Activated CD4-positive, alpha-beta T cell treated with anti-CD3 and anti-CD28 coated beads, Interleukin-2, amount 10 ng/mL, durations not matched to agents 24 days and 14 days (primary cell): ENCODE measurements at places on chromosomes 5 and 9.
A peak's percentile ranks its signal among the peaks of the same experiment; 100 is the strongest.

- peaks cover 36% of the 10 kb centered on the region for H3K4me1 ChIP-seq
- no peak overlapping the region for H3K27ac ChIP-seq
- peak overlapping the region; percentile 98 for H3K4me3 ChIP-seq
- H3K27me3 ChIP-seq = no peaks in the 10 kb centered on the region
Observed at GRCh38 chr5:90475436-90475980, 844 bp downstream of the POLR3G start.

DNA sequence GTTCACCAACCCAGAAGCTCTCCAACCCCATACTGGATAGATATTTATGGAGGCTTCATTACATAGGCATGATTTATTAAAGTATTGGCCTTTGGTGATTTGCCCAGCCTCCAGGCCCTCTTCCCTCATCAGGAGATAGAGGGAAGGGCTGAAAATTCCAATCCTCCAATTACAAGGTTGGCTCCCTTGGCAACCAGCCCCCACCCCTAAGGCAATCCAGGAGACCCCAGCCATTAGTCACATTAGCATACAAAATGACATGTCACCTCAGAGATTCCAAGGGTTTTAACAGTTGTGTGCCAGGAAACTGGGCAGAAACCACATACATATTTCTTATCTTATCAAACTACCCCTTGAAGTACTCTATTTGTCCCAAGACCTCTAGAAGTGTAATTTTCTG is 210.0 kb downstream of the HINT1 start:
- no peak for DNase-seq
- no peaks in the 10 kb centered on the region for H3K4me1 ChIP-seq
- H3K27me3 ChIP-seq = no peaks in the 10 kb centered on the region
- H3K4me3 ChIP-seq = no peak overlapping the region
- H3K36me3 ChIP-seq = no peaks in the 10 kb centered on the region

GRCh38 chr9:34413231-34413852 is 36.6 kb upstream of the MYORG start:
- peak; percentile 87 for DNase-seq
- no peak overlapping the region for H3K4me3 ChIP-seq
- H3K4me1 ChIP-seq = no peaks in the 10 kb centered on the region

GRCh38 chr5:171484460-171484899 is 65.0 kb downstream of the FGF18 start:
- H3K4me1 ChIP-seq = peaks cover 3% of the 10 kb centered on the region
- peak; percentile 75 for DNase-seq
- no peak overlapping the region for H3K27ac ChIP-seq
- H3K27me3 ChIP-seq = peaks cover 3% of the 10 kb centered on the region
- H3K36me3 ChIP-seq = no peaks in the 10 kb centered on the region

DNA sequence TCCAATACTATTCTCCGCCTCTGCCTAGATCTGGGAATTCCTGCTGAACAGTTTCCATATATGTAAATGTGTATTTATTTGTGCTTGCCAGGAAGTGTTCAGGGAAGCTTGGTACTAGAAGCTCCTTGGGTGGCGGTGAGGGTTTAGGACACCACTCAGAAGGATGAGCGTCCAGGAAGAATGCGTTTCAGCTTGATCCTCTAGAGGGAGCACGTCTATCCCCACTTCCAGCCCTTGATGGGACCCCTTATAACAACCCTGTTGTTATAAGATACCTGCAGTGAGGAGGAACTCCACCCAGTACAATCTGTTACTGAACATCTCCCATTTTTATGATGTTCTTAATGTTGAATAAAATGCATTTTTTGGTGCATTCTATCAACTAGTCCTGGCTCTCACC is 88.9 kb downstream of the CYFIP2 start:
- H3K27me3 ChIP-seq = no peaks in the 10 kb centered on the region
- H3K36me3 ChIP-seq = peaks cover 76% of the 10 kb centered on the region
- peaks cover 38% of the 10 kb centered on the region for H3K4me1 ChIP-seq
- DNase-seq = no peak
- H3K4me3 ChIP-seq = no peak overlapping the region
- peak overlapping the region; percentile 69 for H3K27ac ChIP-seq

- H3K27ac ChIP-seq = no peak overlapping the region
- H3K4me3 ChIP-seq = no peak overlapping the region
- no peaks in the 10 kb centered on the region for H3K4me1 ChIP-seq
Observed at GRCh38 chr5:99308131-99308530, 379.3 kb upstream of the CHD1 start.

DNA sequence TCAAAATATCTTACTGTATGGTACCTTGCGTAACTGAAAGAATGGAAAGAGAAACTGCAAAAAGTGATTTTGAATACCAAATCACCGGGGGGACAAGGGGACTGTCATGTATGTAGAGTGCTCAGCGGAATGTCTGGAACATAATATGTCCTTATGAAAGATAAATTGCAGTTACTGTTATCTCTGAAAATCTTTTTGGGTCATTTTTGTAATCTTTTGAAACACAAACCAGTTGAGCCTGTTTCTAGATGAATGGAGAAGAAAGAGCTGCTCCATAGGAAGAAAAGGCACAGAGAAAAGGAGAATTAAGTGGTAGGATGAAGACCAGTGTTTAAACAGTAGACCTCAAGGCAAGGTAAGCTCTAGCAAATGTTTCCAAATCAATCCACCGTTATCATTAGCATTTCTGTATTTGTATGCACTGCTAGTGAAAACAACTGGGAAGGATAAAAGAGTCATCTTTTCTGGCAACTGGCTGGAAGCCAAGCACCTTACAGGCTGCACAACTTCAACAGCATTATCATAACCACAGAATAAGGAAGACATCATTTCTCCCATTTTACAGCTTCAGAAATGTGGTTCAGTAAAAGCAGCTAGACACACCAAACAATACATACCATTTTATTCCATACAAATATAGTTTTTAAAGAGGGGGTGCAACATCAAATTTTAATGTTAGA is 158.5 kb downstream of the TRPM3 start:
- H3K27me3 ChIP-seq = no peaks in the 10 kb centered on the region
- no peak for DNase-seq

- no peak overlapping the region for H3K4me3 ChIP-seq
- peak overlapping the region; percentile 10 for H3K27ac ChIP-seq
- H3K4me1 ChIP-seq = peaks cover 53% of the 10 kb centered on the region
- H3K27me3 ChIP-seq = peaks cover 2% of the 10 kb centered on the region
Observed at GRCh38 chr9:132003896-132004295, 75.8 kb downstream of the MED27 start.

DNA sequence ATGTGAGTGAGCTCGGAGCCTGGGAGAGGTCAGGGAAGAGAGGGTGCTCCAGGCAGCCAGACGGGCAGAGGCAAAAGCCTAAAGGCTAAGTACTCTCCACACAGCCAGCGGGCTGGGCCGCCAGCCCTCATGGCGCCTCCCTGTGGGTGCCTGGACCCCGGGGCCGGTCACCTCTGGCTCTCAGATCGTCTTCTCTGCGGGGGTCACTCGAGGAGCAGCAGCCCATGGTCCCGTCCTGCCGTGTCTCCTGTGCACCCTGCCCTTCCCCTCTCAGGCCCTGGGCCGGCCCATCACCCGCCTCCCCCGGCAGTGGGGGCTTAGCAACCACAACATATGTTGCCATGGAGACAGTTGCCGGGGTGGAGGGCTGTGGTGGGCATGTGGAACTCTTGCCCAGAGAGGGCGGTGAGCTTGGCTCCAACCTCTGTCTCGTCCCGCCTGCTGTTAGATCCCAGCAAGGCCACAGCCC is 4.2 kb downstream of the AK1 start:
- no peak overlapping the region for H3K4me3 ChIP-seq
- peaks cover 1% of the 10 kb centered on the region for H3K36me3 ChIP-seq
- H3K4me1 ChIP-seq = no peaks in the 10 kb centered on the region
- no peak for DNase-seq

DNA sequence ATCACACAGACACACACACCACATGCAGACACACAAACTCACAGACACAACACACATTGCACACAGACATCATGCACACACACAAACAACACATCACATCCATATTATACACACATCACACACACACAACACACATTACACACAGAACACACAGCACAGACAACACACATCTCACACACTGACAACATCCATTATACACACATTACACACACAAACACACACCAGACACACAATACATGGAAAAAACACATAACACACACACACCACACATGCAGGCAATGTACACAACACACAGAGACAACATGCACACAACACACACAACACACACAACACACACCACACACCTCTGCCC is 4.8 kb upstream of the CCDC187 start:
- peaks cover 2% of the 10 kb centered on the region for H3K4me1 ChIP-seq
- no peak for DNase-seq
- H3K27ac ChIP-seq = no peak overlapping the region
- no peaks in the 10 kb centered on the region for H3K36me3 ChIP-seq
- no peak overlapping the region for H3K4me3 ChIP-seq

DNA sequence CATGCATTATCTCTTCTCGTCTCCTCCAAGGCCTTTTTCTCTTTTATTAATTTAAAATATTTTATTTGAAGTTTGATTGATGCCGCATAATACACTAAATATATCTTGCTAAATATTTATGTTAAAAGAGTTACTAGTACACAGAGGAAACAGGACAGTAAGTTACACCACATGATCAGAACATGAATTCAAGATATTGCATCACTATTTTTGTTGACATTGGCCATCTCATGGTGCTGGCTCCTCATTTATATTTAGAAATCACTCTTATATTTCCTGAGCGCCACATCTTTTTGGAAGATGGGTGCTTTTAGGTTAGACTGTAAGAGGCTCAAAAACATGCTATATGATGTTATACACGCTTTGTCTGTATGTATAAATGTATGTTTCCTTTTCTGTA is 23.0 kb downstream of the SPEF2 start:
- H3K4me1 ChIP-seq = no peaks in the 10 kb centered on the region
- no peak for DNase-seq

DNA sequence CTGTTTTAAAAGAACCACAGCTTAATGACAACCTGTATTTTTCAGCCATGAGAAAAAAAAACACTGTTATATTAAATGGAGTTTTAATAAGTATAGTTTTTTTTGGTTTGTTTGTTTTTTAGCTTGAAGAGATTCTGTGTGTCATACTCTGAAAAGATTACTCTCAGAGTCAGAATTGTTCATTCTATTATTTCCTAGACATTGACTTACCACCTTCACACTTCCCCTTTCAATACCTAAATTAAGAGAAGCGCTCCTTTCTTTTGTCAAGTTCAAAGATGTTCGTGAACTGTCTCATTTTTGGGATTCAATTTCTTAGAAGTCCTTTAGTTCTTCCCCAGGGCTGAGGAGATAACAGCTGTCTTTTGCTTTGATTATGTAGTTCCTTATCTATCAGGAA is 1201.6 kb upstream of the NUDT12 start:
- H3K4me1 ChIP-seq = no peaks in the 10 kb centered on the region
- H3K36me3 ChIP-seq = no peaks in the 10 kb centered on the region
- no peak overlapping the region for H3K27ac ChIP-seq
- DNase-seq = no peak

- peak; percentile 92 for DNase-seq
- H3K4me1 ChIP-seq = peaks cover 44% of the 10 kb centered on the region
- H3K36me3 ChIP-seq = peaks cover 55% of the 10 kb centered on the region
Observed at GRCh38 chr9:136403538-136403914, 3.6 kb upstream of the SNAPC4 start.

- no peak for DNase-seq
- no peaks in the 10 kb centered on the region for H3K27me3 ChIP-seq
- no peaks in the 10 kb centered on the region for H3K36me3 ChIP-seq
- H3K4me1 ChIP-seq = peaks cover 9% of the 10 kb centered on the region
- no peak overlapping the region for H3K4me3 ChIP-seq
- no peak overlapping the region for H3K27ac ChIP-seq
Observed at GRCh38 chr9:92506184-92506857, 24.0 kb upstream of the ASPN start.

- H3K4me3 ChIP-seq = no peak overlapping the region
- no peak for DNase-seq
- no peaks in the 10 kb centered on the region for H3K27me3 ChIP-seq
- no peaks in the 10 kb centered on the region for H3K4me1 ChIP-seq
Observed at GRCh38 chr9:77771171-77771570, 123.0 kb upstream of the GNA14 start.

DNA sequence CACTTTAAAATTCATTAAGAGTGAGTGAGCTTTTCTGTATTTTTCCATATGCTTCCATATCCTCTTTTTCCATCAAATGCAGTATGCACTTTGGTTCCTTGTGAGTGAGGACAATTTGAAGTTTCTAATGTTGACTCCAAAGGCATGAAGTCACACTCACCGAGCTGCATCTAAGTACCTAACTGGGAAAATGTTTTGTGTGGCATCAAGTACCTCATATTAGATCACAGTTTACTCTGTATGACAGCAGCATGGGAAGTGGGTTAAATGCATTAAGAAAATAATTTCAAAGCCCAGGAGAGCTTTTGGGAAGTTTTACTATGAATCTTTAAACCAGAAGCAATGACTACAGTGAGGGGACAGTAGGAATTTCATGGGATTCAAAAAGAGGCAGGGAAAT is 207.0 kb downstream of the EFNA5 start:
- H3K4me3 ChIP-seq = no peak overlapping the region
- no peaks in the 10 kb centered on the region for H3K36me3 ChIP-seq
- no peak overlapping the region for H3K27ac ChIP-seq
- no peak for DNase-seq

- peaks cover 3% of the 10 kb centered on the region for H3K27me3 ChIP-seq
- no peak overlapping the region for H3K27ac ChIP-seq
- H3K36me3 ChIP-seq = no peaks in the 10 kb centered on the region
Observed at GRCh38 chr5:139222346-139222745, 24.2 kb upstream of the SIL1 start.

GRCh38 chr5:176420972-176421544 is 4.7 kb upstream of the CLTB start:
- no peaks in the 10 kb centered on the region for H3K36me3 ChIP-seq
- no peak for DNase-seq
- H3K4me1 ChIP-seq = peaks cover 5% of the 10 kb centered on the region
- no peak overlapping the region for H3K27ac ChIP-seq
- H3K4me3 ChIP-seq = no peak overlapping the region

- H3K27ac ChIP-seq = no peak overlapping the region
- H3K36me3 ChIP-seq = no peaks in the 10 kb centered on the region
Observed at GRCh38 chr5:106171708-106172107, 1499.0 kb downstream of the EFNA5 start.

- H3K4me3 ChIP-seq = no peak overlapping the region
- DNase-seq = no peak
Observed at GRCh38 chr9:33229359-33230114, 10.4 kb upstream of the SPINK4 start.

DNA sequence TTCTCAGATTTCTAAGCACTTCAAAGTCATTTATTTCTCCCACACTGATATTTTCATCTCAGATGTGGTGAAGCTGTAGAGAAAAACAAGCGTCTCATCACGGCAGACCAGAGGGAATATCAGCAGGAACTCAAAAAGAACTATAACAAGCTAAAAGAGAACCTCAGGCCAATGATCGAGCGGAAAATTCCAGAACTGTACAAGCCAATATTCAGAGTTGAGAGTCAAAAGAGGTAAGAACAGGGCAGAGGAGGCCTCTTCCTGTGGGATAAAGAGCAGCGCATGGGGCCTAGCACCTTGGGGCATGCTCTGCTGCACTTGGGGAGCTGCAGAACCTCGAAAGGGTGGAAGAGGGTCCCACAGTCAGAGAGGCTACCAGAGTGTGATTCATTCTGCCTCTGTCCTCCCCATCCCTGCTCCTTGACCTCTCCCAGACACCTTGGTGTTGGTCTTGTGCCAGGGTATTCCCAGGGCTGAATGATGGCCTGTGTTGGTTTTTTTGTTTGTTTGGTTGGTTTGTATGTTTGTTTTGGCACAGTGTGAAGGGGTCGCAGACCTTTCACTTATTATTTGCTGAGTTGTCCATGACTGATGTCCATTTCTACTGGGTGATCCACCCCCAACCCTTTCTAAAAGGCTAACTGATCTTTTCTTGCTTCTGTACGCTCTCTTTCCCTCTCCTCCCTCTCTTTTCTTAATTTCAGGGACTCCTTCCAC is 248.9 kb downstream of the DOCK8 start:
- no peaks in the 10 kb centered on the region for H3K27me3 ChIP-seq
- peaks cover 54% of the 10 kb centered on the region for H3K36me3 ChIP-seq
- DNase-seq = no peak
- H3K4me1 ChIP-seq = peaks cover 19% of the 10 kb centered on the region
- no peak overlapping the region for H3K27ac ChIP-seq
